ENCODE measurements at places on chromosomes 6 and 20.
A peak's percentile ranks its signal among the peaks of the same experiment; 100 is the strongest.

DNA sequence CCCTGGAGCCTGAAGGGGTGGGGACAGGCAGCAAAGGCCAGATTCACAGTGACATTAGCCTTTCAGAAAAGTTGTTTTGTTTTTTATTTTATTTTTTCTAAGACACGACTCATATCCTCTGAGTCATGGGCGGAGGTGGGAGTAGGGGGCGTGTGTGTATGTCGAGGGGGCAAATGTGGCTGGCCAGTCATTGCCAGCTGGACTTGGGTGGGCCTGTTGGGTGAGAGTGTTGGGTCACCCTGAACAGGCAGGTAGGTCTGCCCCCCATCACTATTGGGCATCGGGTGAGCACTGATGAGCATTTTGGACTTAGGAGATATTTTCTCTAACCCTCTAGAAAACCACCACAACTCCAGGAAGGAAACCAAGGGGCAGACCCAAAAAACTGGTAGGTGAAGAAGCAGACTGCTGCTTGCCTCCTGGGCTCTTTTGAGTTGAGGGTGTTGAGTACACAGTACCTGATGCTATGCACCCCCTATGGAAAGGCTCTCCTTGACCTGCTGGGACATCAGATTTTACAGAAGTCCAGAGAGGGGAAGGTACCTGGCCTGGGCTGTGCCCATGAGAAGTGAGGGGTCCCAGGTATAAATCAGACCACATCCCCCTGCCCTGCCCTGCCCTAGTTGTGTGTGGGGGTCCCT is 5.6 kb downstream of the SMIM29 start:
- DNase-seq: no peak

GRCh38 chr6:148231572-148231971 is 111.1 kb upstream of the SASH1 start:
- DNase-seq: peak; percentile 87

DNA sequence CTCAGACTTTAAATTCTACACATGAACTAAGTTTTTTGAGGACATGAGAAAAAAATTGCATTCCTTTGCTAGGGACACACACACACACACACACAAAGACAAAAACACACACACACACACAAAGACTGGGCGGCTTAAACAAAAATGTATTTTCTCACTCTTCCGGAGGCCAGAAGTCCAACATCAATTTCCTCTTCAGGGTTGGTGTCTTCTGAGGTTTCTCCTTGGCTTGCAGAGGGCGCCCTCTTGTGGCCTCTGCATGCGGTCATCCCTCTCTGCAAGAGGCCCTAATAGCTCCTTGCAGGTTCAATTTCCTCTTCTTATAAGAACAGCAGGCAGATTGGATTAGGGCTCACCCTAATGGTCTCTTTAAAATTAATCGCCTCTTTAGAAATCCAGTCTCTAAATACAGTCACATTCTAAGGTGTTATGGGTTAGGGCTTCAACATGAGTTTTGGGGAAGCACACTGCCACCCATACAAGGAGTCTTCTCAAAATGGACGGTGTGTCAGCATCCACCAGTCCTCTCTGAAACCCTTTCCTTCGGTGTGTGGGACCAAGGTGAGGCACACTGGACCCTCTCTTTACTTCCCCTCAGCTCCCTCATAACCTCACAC is 61.4 kb downstream of the GPR6 start:
- DNase-seq: peak; percentile 65

GRCh38 chr6:41692080-41692675 is 43.2 kb downstream of the TFEB start:
- DNase-seq: no peak

GRCh38 chr6:37480951-37481534 is 18.6 kb downstream of the CCDC167 start:
- DNase-seq: no peak

DNA sequence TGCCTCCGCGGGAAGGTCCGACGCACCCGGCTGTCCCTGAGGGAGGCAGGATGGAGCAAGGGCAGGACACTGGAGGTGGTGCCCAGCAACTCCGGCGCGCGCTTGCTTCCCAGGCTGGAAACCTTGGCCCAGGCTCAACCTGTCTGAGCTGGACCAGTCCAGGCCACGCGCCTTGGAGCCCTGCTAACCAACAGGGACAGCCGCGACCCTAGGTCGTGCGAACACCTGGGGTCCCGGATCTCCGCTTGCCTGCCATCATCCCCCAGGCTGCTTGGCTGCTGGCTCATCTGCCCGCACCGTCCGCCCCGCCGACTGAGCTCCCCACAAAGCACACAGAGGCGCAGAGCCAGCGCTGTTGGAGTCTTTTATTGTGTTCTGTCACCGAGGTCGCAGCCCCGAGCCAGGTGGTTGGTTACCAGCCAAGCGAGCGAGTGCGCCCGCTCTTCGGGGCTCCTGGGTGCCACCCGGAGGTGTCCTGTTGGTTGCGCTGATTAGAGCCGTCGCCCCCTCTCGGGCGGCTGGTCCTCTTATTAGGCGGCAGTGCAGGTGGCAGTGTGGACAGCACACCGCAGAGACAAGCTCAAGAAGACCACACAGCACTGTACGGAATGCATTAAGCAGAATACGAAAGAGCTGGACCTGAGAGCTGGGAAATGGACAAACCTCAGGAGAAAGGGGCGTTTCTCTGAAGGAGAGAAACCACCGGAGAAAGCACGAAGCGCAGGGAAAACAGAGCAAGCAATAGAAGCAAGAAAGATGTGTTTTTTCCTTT is 3.8 kb downstream of the COL12A1 start:
- peak; percentile 53 for DNase-seq

GRCh38 chr6:89215391-89215790 is 1.8 kb downstream of the GABRR1 start:
- DNase-seq: no peak

Measured in astrocyte (in vitro differentiated cells and primary cell).